ENCODE measurements at places on chromosomes 11 and 22. TPM values are rescaled to one million over a fixed set of nuclear protein-coding genes. Genes with fewer than 3 reads are reported as not detected.

GRCh38 chr11:95867105-95867504 is 56.8 kb downstream of the MTMR2 start:
- no peak overlapping the region for H3K4me3 ChIP-seq
- H3K4me1 ChIP-seq: no peaks in the 10 kb centered on the region
- no peak for DNase-seq
- H3K27ac ChIP-seq: no peak overlapping the region

GRCh38 chr11:133790995-133791394 is 54.3 kb downstream of the SPATA19 start:
- peaks cover 7% of the 10 kb centered on the region for H3K4me1 ChIP-seq
- H3K27me3 ChIP-seq: peaks cover 18% of the 10 kb centered on the region
- no peaks in the 10 kb centered on the region for H3K36me3 ChIP-seq
- H3K27ac ChIP-seq: no peak overlapping the region

DNA sequence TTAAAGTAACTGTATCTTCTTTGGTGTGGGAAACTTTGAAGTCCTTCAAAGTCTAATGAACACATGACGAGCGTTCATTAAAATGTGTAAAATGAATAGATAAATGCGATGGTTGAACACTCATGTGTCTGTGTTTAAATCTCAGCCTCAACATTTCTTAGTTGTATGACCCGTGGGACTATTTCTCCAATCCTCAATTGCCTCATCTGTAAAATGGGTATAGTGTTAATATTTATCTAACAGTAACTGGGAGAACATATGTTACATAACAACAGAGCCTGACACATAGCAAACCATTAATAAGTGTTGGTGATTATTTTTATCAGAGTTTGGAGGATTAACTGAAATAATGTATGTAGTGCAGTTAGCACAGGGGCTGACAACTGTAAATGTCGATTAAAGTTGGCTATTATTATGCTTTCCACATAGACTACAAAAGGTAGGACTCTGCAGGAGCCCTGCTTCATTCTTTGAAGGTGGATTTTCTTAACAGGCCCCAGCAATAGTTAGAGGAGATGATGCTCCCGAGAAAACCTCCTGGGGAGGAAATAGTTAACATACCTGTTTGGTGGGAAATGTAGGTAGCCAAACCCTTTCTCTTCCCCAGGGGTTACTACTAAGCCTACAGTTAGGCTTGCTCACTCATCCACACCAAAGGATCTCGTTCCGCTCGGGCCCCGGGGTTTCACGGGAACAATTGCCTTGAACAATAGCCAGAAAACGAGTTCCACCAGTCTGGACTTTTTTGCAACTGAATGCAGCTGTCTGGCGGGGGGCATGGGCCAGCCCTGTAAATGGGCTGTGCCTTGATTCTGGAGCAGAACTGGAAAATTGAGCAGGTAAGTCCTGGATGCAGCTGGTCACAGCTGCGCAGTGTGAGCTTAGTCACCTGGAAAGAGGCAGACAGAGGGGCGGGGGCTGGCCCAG is 133.4 kb downstream of the DBX1 start:
- no peak overlapping the region for H3K27ac ChIP-seq
- no peaks in the 10 kb centered on the region for H3K27me3 ChIP-seq
- peaks cover 26% of the 10 kb centered on the region for H3K4me1 ChIP-seq
- no peak overlapping the region for H3K4me3 ChIP-seq
- DNase-seq: peak; percentile 91

Gene ACR
- total RNA-seq: not detected

DNA sequence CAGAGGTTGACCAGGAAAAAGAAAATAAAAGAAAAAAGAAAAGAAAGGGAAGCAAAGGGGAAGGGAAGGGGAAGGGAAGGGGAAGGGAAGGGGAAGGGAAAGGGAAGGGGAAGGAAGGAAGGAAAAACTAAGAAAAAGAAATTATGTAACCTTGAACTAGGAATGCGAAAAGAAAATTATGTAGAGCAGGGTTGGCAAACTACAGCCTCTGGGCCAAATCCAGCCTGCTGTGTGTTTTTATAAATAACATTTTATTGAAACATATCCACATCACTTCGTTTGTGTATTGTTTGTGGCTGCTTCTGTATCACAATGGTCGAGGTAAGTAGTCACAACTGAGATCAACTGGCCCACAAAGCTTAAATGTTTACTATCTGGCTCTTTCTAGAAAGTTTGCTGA is 56.7 kb downstream of the CLPB start:
- no peaks in the 10 kb centered on the region for H3K27me3 ChIP-seq
- H3K4me3 ChIP-seq: no peak overlapping the region
- no peak for DNase-seq

- H3K4me1 ChIP-seq: no peaks in the 10 kb centered on the region
- H3K4me3 ChIP-seq: no peak overlapping the region
- DNase-seq: no peak
- H3K27me3 ChIP-seq: no peaks in the 10 kb centered on the region
- H3K27ac ChIP-seq: no peak overlapping the region
Observed at GRCh38 chr22:32407312-32407711, 4.7 kb downstream of the RTCB start.

Gene ZNF408
- 11.0 TPM for total RNA-seq

Gene GAB4
- 0.94 TPM for total RNA-seq

DNA sequence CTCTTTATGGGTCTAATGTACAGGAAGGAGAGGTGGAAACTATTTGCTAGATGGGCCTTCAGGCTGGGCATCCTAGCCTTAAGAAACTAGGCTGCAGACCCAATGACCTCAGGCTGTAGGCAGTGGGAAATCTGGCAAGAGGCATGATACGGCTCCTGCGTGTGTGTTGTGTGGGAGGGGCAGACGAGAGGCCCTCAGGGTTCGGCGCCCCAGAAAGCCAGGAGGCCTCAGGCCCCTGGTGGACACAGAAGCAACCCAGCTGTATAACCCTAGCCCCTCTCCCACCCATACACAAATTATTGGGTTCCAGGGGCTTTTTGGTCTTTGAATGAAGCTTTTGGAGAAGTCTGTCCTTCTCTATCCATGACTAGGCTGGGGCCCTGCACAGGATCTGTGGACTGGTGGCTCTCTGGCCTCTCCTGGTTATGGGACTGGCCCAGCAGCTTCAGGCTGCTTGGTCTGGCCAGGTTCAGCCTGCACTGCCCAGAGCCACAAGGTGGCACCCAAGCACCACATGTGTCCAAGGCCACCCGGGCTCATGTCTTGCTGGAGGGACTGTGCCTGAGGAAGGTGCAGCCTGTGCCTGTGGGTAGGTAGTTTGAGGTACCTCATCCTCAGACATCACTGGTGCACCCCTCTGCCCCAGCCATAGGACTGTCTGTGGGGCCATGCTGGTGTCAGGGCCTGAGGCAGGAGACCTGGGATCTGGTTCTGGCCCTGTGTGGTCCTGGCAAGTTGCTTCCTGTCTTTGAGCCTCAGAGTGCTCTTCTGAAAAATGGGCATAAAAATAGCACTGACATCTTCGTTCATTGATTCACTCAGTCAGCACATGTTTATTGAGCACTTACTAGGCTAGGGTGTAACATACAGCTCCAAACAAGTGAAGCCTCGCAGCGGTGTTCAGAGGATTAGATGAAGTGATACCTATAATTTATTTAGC is 87.5 kb downstream of the RRM1 start:
- no peak overlapping the region for H3K4me3 ChIP-seq
- no peaks in the 10 kb centered on the region for H3K36me3 ChIP-seq
- H3K4me1 ChIP-seq: no peaks in the 10 kb centered on the region
- H3K27me3 ChIP-seq: no peaks in the 10 kb centered on the region

DNA sequence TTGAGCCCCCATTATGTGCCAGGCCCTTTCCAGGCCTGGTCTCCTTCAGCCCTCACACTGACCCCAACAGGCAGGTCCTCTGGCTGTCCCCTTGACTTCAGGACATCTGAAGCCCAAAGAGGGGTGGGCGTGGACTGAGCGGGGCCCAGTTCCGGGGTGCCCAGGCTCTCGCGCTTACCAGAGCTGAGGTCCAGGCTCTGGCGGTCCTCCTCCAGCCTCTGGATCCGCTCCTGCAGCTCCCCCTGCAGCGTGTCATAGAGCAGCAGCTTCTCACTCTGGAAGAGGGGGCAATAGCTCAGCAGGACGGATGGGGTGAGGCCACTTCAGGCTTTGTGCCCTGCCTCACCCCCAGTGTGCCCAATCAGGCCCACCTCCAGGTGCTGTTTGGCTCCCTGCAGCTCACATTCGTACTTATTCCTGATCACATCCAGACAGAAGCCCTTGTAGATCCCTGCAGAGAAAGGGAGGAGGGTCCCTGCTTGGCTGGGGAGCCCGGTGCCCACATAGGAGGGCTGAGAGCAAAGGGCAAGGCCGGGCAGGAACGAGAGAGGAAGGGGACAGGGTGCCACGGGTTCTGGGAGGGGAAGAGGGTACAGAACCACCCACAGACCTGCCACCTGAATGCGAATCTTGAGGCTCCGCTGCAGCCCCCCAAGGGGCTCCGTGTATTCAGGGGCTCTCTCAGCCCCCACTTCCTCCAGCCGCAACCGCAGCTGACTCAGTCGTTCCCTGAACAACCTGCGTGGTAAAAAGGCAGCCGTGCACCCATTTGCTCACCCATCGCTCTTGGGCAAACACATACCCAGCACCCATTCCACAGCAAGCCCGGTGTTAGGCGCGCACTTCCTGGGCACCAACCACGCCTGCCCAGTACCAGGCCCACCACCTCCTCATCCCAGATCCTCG is 4.1 kb downstream of the BRMS1 start:
- H3K27me3 ChIP-seq: no peaks in the 10 kb centered on the region
- H3K36me3 ChIP-seq: peaks cover 7% of the 10 kb centered on the region
- no peaks in the 10 kb centered on the region for H3K4me1 ChIP-seq
- H3K4me3 ChIP-seq: no peak overlapping the region
- no peak for DNase-seq

- H3K36me3 ChIP-seq: peaks cover 6% of the 10 kb centered on the region
- no peaks in the 10 kb centered on the region for H3K27me3 ChIP-seq
- peaks cover 7% of the 10 kb centered on the region for H3K4me1 ChIP-seq
- no peak for DNase-seq
Observed at GRCh38 chr11:116927163-116927974, 89.9 kb upstream of the APOA1 start.

DNA sequence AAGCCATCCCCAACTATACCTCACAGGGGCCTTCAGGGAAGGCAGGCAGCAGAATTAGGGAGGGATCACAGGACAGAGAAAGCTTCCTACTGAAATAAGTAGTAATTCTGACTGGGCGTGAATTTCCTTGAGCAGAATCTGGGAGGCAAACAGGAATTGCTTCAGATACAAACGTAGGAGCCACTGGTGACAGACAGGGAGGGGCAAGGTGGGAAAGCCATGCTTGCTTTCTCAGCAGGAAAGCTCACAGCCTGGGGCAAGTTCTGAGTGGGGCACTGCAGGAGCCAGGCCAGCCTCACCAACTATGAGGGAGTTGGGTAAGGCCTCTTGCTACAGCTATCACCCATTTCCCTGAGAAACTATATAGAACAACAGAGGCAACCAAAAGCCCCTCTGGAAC is 43.6 kb downstream of the ARHGAP32 start:
- H3K36me3 ChIP-seq: no peaks in the 10 kb centered on the region
- DNase-seq: no peak

Gene CARD16
- total RNA-seq: not detected

DNA sequence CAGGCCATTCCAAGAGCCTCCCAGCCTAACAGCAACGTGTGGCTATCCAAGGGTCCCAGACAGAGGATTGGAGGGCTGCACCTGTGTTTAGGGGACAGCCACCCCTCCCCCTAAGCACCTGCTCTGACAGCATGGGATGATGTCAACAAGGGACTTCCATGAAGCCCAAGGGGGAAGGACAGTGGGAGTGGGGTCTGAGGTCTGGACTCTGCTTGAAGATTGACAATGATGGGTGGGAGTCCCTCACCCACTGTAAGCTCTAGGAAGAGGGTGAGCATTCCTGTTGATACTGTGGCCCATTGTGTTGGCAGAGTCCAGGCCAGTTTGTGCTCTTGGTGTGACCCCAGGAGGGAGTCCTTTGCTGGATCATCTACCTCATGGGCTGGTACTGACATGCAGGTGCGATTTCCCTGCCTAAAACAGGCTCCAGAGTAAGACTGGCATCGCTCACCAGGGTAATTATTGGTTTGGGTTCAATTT is 46.9 kb upstream of the TUB start:
- H3K27ac ChIP-seq: no peak overlapping the region
- peaks cover 8% of the 10 kb centered on the region for H3K4me1 ChIP-seq
- no peaks in the 10 kb centered on the region for H3K36me3 ChIP-seq
- H3K27me3 ChIP-seq: peaks cover 14% of the 10 kb centered on the region
- no peak overlapping the region for H3K4me3 ChIP-seq

- no peaks in the 10 kb centered on the region for H3K27me3 ChIP-seq
- peaks cover 2% of the 10 kb centered on the region for H3K4me1 ChIP-seq
- H3K27ac ChIP-seq: no peak within 1 kb of the TSS
Observed at GRCh38 chr11:72216638-72217037, at the start of gene FOLR2. Gene FOLR2, plus strand, starts transcription at chr11:72216794. Its CDS starts 1,791 bp downstream, at chr11:72218585.

- no peaks in the 10 kb centered on the region for H3K27me3 ChIP-seq
- DNase-seq: no peak
- H3K4me1 ChIP-seq: no peaks in the 10 kb centered on the region
- H3K27ac ChIP-seq: no peak overlapping the region
- peaks cover 13% of the 10 kb centered on the region for H3K36me3 ChIP-seq
Observed at GRCh38 chr22:38246692-38247091, 26.1 kb downstream of the TMEM184B start.

Gene CCDC179
- total RNA-seq: not detected

Gene MYOD1
- total RNA-seq: not detected

- DNase-seq: no peak
- H3K4me1 ChIP-seq: no peaks in the 10 kb centered on the region
- H3K27me3 ChIP-seq: no peaks in the 10 kb centered on the region
- no peaks in the 10 kb centered on the region for H3K36me3 ChIP-seq
Observed at GRCh38 chr11:92885600-92885999, 83.9 kb upstream of the MTNR1B start.

DNA sequence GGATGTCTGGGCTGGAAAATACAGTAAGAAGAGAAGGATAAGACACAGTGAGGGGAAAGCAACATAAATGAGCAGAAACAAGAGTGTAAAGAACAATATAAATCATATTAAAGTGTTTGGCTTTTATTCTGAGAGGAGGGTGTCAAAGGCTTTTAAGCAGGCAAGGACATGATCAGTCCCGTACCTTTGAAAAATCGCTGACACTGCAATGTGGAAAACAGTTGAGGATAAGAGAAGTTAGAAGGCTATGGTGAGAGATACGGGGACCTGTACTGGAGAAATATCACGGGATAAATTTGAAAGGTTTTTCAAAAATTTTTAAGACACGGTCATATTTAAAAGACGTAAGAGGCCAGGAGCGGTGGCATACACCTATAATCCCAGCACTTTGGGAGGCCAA is 30.3 kb downstream of the CDON start:
- H3K4me3 ChIP-seq: no peak overlapping the region
- no peak for DNase-seq

DNA sequence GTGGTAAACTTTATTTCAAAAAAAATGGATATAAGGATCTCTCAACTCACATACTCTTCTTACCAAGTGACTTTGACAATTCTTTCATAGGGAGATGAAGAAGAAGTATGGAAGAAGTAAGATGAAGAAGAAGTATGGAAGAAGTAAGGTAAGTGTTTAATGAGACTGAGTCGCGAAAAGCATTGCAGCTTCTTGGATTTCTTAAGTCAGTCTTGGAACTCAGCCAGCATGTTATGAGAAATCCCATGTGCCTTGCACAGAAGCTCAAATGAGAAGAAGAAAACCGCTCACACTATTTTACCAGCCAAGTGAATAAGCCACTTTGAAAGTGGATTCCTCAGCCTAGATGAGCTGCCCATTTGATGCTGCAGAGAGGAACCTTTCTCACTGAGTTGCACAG is 332.0 kb upstream of the CCDC179 start:
- DNase-seq: no peak
- no peaks in the 10 kb centered on the region for H3K4me1 ChIP-seq
- H3K27me3 ChIP-seq: no peaks in the 10 kb centered on the region
- H3K36me3 ChIP-seq: no peaks in the 10 kb centered on the region
- no peak overlapping the region for H3K4me3 ChIP-seq
